ENCODE measurements at places on chromosomes 5 and 9. TPM values are rescaled to one million over a fixed set of nuclear protein-coding genes. Genes with fewer than 3 reads are reported as not detected.
A peak's percentile ranks its signal among the peaks of the same experiment; 100 is the strongest.

GRCh38 chr5:141875795-141876627 lies 2.2 kb downstream of the PCDH1 start:
- no peak for DNase-seq

GRCh38 chr5:142358121-142358520 lies 33.3 kb upstream of the SPRY4 start:
- no peak for DNase-seq

GRCh38 chr5:38447786-38448185 lies 108.7 kb downstream of the LIFR start:
- DNase-seq = peak; percentile 71

GRCh38 chr5:133420440-133421301 lies 191.7 kb downstream of the FSTL4 start:
- no peak for DNase-seq

DNA sequence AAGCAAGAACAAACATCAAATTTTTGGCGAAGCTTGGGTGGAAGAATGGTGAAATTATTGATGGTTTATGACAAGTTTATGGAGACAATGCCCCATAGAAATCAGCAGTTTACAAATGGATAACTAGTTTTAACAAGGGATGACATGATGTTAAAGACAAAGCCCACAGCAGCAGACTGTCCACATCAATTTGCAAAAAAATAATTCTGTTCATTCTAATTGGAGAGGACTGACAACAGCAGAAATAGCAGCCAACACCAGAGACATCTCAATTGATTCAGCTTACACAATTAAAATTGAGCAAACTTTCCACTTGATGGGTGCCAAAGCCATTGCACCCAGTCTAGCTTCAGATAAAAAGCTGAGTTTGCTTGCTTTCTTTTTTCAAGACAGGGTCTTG lies 82.7 kb upstream of the STK32A start:
- no peak for DNase-seq

Gene PCDHGA1
- polyA plus RNA-seq = 0.77 TPM

Gene IL7R
- polyA plus RNA-seq = 2.0 TPM

Measured in hindlimb muscle (tissue), 1 donor.